Central memory CD8-positive, alpha-beta T cell (primary cell): ENCODE measurements at places on chromosomes 16 and 17.

GRCh38 chr16:70527315-70527996 lies 3.8 kb downstream of the SF3B3 start:
- H3K27me3 ChIP-seq, result no peaks in the 10 kb centered on the region
- peak overlapping the region; percentile 95 for H3K4me3 ChIP-seq
- peaks cover 49% of the 10 kb centered on the region for H3K4me1 ChIP-seq
- DNase-seq, result no peak
- H3K36me3 ChIP-seq, result peaks cover 82% of the 10 kb centered on the region
- peak overlapping the region; percentile 52 for H3K27ac ChIP-seq

- H3K36me3 ChIP-seq, result no peaks in the 10 kb centered on the region
- H3K27ac ChIP-seq, result peak within 1 kb of the TSS; percentile 69
- H3K27me3 ChIP-seq, result no peaks in the 10 kb centered on the region
- peak within 1 kb of the TSS; percentile 88 for H3K4me3 ChIP-seq
- H3K4me1 ChIP-seq, result peaks cover 24% of the 10 kb centered on the region
- DNase-seq, result no peak
These were observed at the start of gene ITGA3 for GRCh38 chr17:50055426-50056216. ITGA3 (plus strand) TSS chr17:50056110; CDS start chr17:50056440, 330 bp downstream.

- H3K27ac ChIP-seq, result no peak overlapping the region
- no peak for DNase-seq
- no peaks in the 10 kb centered on the region for H3K27me3 ChIP-seq
- H3K4me3 ChIP-seq, result no peak overlapping the region
These were observed 35.5 kb downstream of the TBC1D16 start for GRCh38 chr17:80000136-80000535.

- no peak overlapping the region for H3K4me3 ChIP-seq
- H3K27ac ChIP-seq, result peak overlapping the region; percentile 61
- DNase-seq, result no peak
- H3K27me3 ChIP-seq, result no peaks in the 10 kb centered on the region
These were observed 154.6 kb downstream of the CMIP start for GRCh38 chr16:81599034-81599744.

DNA sequence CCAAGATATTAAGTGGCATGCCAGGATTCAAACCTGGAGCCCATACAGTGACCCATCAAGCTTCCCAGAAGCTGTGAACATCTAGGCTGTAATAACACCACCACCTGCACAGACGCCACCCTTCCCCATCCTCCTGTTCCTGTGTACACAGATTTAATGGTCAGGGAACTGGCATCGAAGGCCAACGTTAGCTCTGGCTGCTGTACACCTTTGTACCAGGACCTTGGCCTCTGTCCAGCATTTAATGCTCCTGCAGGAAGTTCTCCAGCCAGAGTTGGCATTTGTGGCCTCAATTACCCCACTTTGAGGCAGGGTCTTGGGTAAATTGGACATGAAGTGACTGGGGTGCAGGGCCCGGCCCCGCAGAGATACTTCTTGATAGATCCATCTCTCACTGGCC lies 49.3 kb downstream of the SCNN1B start:
- H3K27ac ChIP-seq, result no peak overlapping the region
- peaks cover 43% of the 10 kb centered on the region for H3K27me3 ChIP-seq
- no peaks in the 10 kb centered on the region for H3K36me3 ChIP-seq
- no peak for DNase-seq
- H3K4me3 ChIP-seq, result no peak overlapping the region

DNA sequence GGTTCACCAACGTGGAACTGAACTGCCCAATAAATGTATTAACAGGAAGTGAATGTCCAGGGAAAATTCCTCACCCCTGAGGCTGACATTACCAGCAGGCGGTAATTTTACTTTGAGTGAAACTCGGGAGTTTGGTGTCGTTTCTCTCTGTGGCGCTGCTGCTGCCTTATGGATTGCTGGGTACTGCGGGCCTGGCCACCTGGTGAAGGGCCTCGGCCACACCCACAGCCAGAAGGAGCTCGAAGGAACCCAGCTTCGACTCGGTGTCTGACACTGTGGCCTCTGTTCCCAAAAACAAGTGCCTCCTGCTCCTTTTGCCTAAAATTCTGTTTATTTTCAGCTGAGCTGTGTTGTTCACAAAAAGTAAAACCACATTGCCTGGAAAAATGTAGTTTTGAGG lies 115.0 kb downstream of the BANP start:
- DNase-seq, result no peak
- no peak overlapping the region for H3K27ac ChIP-seq
- H3K4me3 ChIP-seq, result no peak overlapping the region
- H3K27me3 ChIP-seq, result no peaks in the 10 kb centered on the region
- peaks cover 8% of the 10 kb centered on the region for H3K36me3 ChIP-seq
